ENCODE measurements at places on chromosomes 5 and 9.

- no peak for DNase-seq
Observed at GRCh38 chr5:73337586-73338255, 110.9 kb downstream of the FOXD1 start.

- no peak for DNase-seq
Observed at GRCh38 chr9:90975781-90976538, 174.3 kb downstream of the SYK start.

DNA sequence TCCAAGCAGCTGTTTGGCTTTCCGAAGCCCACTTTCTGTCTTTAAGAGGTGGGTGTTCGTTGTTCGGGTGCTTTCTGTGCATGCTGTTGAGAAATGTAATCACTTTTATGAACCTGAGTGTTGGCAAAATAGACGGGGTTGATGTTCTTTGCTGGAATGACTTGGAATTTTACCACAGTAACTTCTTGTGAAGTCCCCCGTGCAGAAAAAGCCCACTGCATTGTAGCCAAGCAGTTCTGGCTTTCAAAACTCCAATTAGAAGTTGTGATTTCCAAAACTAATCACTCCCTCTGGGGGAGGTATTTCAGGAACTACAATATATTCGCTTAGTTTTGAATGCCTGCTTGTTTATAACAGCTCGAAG lies 111.1 kb downstream of the PAM start:
- no peak for DNase-seq

- DNase-seq: no peak
Observed at GRCh38 chr9:21969011-21969940, 24.9 kb downstream of the CDKN2A start.

GRCh38 chr9:21556581-21557427 lies 74.7 kb upstream of the IFNE start:
- DNase-seq: no peak

DNA sequence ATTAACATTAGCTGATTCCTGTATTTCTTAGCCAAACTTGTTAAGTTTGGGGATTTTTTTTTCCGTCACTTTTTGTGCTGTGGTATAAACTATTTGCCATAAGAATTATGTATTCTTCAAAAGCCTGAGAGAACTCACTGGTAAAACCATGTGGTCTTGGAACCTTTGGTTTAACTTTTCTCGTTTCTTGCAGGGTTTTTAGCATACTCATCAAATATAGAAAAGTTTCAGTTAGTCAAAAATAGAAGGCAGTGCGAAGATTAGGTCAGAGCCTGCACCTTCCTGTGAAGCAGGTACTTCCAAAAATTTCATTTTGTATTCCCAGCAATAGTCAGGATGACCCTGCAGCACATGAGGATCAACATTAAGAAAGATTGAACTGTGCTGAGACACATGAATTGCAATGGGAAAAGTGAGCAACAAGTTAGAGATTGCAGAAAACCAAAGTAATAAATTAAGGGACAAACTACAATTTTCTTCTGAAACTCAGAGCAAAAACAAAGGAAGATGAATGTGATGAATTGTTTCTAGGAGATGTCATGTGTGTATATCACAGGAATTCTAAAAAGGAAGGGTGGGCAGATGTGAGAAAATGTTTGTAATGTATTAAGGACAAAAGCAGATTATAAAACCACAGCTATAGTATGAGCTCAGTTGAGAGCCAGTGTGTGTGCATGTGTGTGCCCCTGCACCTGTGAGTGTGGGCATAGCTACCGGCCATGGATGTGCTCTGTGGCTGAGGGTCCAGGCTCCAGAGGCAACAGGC lies 102.2 kb downstream of the ANGPTL2 start:
- no peak for DNase-seq

DNA sequence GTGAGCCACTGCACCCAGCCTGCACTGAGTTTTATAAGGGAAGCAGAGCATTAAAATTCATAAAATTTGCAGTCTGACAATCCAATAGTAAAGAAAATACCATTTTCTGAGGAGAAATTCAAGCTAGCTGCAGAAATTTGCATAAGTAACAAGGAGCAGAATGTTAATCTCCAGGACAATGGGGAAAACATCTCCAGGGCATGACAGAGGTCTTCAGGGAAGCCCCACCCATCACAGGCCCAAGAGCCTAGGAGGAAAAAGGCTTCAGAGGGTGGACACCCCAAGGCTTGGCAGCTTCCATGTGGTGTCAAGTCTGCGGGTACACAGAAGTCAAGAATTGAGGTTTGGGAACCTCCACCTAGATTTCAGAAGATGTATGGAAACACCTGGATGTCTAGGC lies 37.6 kb upstream of the MELK start:
- no peak for DNase-seq

DNA sequence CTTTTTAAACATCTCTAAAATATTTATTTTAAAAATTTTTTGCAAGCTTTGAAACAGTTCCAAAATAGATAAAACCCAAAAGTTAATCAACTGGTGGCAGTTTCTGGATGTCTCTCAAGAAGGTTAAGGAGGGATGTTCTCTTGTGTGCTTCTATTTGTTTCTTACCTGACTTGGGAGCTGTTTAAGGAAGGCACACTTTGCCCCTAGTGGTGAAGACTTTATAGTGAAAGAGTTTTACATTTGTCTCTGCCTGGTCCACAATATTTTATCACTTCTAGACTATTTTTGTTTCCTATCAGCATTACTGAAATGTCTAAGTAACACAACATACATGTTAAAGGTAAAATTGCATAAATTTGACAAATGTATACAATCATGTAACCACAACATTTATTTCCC lies 552.8 kb downstream of the SEMA5A start:
- DNase-seq: no peak

- no peak for DNase-seq
Observed at GRCh38 chr5:33794550-33795181, 97.1 kb downstream of the ADAMTS12 start.

GRCh38 chr5:131773805-131774204 lies 23.0 kb downstream of the FNIP1 start:
- DNase-seq: no peak

GRCh38 chr5:61582205-61582820 lies 250.3 kb downstream of the ZSWIM6 start:
- no peak for DNase-seq

DNA sequence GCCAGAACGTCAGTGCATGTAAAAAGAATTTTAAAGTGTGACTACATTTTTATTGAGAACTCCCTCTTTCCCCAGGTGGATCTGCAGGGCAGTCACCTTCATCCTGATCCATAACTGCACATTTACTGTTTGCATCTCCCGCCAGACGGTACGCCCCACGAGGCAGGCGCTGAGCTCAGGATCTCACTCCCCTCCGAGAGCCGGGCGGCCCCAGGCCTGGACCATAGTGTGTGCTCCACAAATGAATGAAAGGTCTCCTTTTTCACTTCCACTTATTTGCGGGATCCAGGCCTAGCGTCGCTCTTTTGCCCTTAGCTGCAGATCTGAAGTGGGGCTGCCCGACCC lies 378 bp downstream of the DROSHA start:
- peak; percentile 26 for DNase-seq

- no peak for DNase-seq
Observed at GRCh38 chr9:127506117-127506813, 55.0 kb downstream of the LRSAM1 start.

DNA sequence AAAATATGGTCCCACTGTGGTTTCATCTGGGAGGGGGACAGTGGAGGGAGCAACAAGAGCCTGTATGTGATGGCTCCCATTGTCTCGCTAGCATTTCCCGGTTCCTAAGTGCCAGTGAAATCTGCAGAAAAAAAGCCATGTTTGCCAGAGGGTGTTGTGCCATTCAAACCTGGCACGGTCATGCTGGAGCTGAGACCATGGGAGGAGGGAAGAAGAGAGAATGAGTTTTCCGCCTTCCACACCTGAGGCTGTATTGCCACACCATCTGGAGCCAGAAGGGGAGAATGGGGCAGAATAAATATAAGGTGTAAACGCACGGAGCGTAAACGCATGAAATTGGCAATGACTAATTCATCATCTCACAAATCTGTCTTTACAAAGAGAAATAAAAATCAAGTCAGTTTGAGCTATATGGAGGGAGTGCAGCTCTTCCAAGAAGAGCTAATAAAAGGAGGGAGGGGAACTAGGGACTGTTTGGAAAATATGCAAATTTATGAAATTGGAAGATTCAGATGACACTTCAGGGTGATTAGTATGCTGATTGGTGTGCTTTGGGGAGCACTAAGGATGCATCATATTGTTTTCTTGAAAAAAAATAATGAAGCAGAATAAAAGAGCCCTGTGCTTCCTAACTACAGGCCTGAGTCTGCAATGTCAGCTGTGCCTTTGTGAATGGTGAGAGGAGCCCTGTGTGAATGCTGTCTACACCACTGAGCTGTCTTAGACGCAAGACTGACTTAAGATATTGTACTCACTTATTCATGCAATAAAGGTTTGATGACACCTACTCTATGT lies 237.9 kb downstream of the NSG2 start:
- no peak for DNase-seq

DNA sequence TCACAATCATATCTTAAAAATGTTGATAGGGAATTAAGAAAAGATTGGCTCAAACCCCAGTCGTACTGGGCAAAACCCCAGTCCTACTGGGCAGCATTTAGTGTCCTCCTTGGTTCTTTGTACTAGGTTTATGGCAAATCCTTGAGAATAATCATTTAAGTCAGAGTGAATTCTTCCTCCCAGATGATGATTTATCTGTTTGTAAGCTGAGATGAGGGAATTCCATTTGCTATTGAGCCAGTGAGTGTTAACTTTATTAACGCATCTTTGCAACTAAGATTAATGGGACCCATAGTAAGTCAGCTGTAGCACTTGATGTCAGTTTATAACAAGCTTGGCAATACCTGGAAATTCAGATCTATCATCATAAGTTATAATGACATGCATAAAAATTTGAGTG lies 821.8 kb upstream of the DMAC1 start:
- no peak for DNase-seq

- DNase-seq: no peak
Observed at GRCh38 chr5:74608736-74609601, 31.6 kb downstream of the ENC1 start.

GRCh38 chr9:116288658-116289057 lies 135.1 kb downstream of the PAPPA start:
- DNase-seq: no peak

GRCh38 chr9:113313261-113313660 lies 10.1 kb upstream of the RNF183 start:
- DNase-seq: no peak

DNA sequence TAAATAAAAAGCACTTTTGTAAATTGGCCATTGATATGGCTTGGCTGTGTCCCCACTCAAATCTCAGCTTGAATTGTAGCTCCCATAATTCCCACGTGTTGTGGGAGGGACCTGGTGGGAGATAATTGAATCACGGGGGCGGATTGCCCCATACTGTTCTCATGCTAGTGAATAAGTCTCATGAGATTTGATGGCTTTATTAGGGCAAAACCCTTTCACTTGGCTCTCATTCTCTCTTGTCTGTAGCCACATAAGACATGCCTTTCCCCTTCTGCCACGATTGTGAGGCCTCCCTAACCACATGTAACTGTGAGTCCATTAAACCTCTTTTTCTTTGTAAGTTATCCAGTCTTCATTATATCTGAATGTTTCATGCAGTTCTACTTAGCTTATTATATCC lies 153.2 kb downstream of the TARS1 start:
- no peak for DNase-seq

GRCh38 chr9:125524583-125525355 lies 182.2 kb downstream of the MAPKAP1 start:
- no peak for DNase-seq

DNA sequence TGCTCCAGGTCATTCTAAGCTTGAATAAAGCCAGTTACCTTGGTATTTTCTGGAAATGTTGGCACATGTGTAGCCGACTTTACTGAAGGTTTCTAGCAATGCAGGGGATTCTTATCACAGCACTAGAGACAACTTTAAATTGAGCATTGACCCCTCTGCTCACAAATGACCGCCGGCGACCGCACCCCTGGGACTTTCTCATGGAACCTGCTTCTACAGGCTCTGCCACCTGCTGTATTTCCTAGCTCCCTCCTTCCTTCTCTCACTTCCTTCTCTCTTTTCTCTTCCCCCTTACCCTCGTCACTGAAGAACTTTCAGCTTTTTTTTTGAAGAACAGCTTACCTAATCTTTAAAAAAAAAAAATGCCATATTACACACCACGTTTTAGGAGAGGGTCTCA lies 30.9 kb upstream of the DAB2 start:
- no peak for DNase-seq

DNA sequence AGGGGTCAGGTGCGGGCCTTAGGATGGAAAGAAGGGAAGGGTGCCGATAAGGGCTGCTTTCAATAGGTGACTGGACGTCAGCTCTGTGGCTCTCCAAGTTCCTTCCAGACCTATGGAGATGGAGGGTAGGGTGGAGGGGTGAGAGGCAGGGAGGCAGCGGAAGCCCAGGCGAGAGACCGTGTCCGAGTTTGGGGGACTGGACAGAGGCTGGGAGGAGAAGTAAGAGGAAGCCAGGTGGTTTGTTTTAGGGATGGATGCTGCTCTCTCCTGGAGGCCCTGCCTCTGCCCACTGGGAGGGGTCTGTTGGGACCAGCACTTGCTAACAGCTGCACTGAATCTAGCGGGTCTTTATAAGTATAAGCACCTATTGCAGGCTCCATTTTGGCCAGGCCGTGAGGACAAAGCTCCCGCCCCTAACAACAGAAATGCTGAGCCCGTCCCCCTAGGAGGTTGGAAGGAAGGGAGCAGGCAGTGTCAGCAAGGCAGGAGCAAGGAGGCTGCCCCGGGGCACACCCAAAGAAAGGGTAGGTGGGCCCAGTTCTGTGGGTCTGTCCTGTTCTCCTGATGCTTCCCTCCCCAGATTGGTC lies 167.5 kb downstream of the DAB2IP start:
- DNase-seq: no peak

DNA sequence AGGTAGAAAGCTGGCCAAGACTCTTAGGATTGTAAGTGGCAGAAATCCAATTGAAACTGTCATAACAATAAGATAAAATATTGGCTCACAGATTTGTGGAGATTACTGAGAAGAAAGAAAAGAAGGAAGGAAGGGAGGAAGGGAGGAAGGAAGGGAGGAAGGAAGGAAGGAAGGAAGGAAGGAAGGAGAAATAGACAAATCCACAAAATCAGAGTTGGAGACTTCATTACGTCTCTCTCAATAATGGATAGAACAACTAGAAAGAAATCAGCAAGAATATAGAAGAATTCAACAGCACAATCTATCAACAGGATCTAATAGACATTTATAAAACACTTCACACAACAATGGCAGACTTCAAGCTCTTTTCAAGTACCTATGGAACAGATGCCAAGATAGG lies 17.9 kb upstream of the PAM start:
- no peak for DNase-seq
